ENCODE measurements at places on chromosomes 13 and 19. TPM values are rescaled to one million over a fixed set of nuclear protein-coding genes. Genes with fewer than 3 reads are reported as not detected.

The ZNF154 gene
- total RNA-seq, result 0.62 TPM

The ZFP82 gene
- total RNA-seq, result 5.0 TPM

The MCF2L gene
- total RNA-seq, result 14.2 TPM

The PGLYRP2 gene
- 0.29 TPM for total RNA-seq

The ZNF439 gene
- total RNA-seq, result 11.2 TPM

The KIR3DL2 gene
- 0.98 TPM for total RNA-seq

The ZNF846 gene
- total RNA-seq, result 5.8 TPM
